ENCODE measurements at places on chromosomes 4 and X. TPM values are rescaled to one million over a fixed set of nuclear protein-coding genes. Genes with fewer than 3 reads are reported as not detected.

- no peak for DNase-seq
Observed at GRCh38 chrX:150869450-150869849, 29.0 kb downstream of the CD99L2 start.

- DNase-seq, result no peak
Observed at GRCh38 chr4:10032625-10033024, 11.3 kb upstream of the SLC2A9 start.

DNA sequence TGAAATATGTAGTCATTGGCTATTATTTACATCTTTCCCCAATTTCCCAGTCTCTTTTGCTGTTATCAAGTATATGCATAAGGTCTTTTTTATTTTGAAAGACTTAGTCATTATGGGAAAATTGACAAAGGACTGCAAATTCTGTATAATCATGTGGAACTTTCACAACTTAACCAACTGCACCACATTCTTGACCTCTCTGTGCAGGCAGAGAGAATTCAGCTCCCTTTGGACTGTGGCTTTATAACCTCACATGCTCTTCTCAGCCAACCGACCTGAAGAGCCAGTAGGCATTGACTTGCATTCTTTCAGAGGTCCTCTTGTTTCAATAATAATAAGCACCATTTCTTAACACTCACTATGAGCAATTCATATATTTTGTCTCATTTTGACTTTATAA lies 66.9 kb downstream of the ANXA3 start:
- no peak for DNase-seq

GRCh38 chrX:28979877-28980276 lies 392.6 kb downstream of the IL1RAPL1 start:
- DNase-seq, result no peak

DNA sequence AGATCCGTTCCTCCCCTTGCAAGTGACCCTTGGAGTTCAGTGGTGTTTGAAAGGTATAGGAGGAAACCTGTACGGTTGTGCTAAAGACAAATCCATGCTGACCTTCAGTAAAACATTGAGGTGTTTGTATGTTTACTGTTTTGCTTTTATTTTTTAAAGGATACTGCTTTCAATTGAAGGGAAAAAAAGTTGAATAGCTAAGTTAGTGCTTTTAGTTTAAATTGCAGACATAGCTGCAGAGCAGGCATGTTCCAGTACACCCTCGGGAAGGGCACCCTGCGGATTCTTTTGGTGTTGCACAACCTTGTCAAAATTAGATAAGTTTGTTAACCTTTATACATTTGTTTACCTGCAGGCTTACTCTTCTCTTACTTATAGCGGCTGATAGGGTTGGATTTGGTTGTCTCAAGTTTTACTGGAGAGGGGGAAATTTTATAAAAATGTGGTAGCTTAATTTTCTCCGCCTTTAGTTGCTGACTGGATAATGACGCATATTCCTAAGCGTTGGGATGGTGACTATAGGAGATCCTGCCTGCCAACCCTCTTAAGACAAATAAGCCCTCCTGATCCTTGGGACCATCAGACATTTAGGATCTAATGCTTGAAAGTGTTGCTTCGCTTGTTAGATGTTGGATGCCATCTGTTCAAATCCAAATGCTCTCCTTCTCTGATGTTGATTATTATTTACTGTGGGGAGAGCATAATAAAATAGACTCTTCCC lies 2.0 kb downstream of the RAPGEF2 start:
- peak; percentile 53 for DNase-seq

GRCh38 chr4:144648042-144648441 lies 2.1 kb downstream of the HHIP start:
- no peak for DNase-seq

DNA sequence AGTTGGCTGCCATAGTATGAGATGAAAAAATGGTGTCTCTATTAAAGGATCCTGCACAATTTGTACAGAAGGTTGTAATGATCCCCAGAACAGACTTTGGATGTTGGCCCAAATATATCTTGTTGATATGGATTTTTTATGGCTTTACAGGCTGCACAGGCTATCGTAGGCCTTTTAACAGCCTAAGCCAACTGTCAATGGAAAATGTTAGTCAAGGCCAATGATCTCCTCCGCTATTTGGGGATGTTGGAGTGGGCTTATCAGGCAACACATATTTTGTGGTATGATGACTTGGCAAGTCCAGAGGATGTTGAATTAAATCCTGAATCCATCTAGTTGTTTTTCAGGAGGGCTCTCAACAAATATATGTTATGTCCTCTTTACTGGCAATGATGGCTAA lies 42.1 kb downstream of the ZCCHC13 start:
- DNase-seq, result no peak

GRCh38 chr4:147815741-147816140 lies 83.9 kb downstream of the ARHGAP10 start:
- no peak for DNase-seq

The CT55 gene
- total RNA-seq, result not detected

The MUC7 gene
- not detected for total RNA-seq

The ADH7 gene
- total RNA-seq, result not detected

DNA sequence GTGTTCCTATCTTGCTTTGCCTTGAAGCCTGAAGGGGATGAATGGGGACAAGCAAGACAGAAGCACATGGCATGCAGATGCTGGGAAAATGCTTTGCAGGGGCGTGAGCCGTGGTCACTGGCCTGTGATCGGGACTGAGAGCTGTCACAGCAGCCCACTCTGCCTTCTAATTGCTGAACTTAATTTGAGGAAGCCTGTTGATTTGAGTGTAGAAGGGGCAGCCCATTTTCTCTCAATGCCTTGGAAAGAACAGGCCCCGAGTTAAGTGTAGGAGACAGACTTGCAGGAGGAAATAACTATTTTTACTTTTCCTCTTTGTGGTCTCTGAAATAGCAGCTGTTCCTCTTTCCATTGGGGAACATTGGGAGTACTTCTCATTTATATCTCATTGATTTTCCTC lies 26.1 kb upstream of the TBC1D1 start:
- no peak for DNase-seq

The GTPBP6 gene
- total RNA-seq, result 81.1 TPM

DNA sequence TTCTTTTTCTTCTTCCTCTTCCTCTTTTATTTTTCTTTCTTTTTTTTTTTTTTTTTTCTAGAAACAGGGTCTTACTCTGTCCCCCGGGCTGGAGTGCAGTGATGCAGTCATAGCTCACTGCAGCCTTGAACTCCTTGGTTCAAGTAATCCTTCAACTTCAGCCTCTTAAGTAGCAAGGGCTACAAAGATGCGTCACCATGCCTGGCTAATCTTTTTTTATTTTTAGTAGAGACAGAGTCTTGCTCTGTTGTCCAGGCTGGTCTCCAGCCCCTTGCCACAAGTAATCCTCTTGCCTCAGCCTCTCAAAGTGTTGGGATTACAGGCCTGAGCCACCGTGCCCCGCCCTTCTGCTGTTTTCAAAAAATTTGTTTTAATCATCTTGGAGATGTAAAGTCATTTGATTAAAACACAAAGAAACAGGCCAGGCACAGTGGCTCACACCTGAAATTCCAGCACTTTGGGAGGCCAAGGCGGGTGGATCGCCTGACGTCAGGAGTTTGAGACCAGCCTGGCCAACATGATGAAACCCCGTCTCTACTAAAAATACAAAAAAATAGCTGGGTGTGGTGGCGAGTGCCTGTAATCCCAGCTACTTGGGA lies 28.1 kb downstream of the SYNPO2 start:
- no peak for DNase-seq

The TCP11X2 gene
- total RNA-seq, result not detected

The EFHC2 gene
- 0.57 TPM for total RNA-seq

GRCh38 chrX:46325312-46325877 lies 219.8 kb downstream of the ZNF674 start:
- no peak for DNase-seq

DNA sequence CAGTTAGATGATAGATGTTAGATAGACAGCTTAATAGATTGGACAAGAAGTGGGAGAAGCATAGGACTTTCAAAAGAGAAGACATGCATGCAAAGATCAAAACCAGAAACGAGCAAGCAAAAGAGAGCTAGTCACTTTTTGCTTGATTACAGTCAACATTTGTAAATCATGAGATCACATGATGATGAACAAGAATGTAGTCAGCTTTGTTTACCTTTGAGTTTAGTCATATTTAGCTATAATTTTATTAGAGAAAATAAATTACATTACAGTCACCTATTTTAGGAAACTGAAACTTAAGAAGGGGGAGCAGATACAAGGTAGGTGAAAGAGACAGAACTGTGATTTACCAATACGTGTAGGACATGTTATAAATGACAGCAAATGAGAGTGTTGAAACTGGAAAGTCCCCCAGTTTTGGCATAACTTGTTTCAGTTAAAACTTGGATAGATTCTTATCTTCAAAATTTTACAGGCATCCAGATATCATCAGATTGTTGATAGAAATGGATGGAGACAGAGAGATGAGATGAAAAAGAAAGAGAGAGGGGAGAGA lies 1083.1 kb upstream of the PCDH10 start:
- no peak for DNase-seq

All from colonic mucosa (tissue), 4 donors.